ENCODE measurements at places on chromosomes 6 and 20.

DNA sequence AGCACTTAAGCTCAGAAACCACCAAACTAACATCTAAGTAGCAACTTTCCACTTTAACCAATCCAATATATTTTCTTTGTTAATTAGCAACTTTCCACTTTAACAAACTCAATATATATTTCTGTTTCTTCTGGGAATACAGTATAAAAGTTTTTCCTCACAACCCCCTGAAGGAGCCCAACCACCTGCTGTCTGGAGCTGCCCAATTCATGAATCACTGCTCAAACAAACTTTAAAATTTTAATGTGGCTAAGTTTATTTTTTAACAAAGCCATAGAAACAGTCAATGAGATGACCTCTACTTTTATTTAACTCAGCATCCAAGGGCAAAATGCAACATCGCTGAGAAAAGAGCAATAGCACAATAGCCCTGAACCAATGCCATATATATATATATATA is 500.1 kb downstream of the EPM2A start:
- DNase-seq: no peak

DNA sequence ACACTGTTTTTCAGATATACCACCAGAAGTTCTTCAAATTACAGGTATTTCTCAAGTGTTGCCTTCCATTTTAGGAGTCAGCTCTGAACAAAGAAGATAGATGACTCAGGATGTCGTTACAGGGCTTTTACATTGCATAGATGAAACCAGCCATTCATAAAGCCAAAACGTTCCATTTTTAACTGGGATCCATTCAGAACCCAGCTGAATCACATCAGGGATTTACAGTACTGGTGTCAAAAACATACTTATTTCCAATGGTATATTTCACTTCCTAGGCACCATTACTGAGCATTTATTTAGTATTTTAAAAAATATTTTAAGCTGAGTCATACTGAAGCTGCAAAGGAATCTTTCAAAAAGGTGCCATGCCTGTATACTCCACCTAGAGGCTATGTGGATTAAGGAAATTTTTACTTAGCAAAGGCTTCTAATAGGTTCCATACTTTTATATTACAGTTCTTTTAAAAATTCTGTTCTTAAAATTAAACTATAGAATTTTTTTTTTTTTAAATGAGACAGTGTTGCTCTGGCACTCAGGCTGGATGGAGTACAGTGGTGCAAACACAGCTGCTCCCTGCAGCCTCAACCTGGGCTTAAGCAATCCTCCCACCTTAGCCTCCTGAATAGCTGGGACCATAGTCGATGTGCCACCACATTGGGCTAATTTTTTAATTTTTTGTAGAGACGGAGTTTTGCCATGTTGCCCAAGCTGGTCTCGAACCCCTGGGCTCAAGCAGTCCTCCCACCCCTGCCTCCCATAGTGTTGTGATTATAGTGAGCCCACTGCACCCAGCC is 2.6 kb downstream of the ASF1A start:
- no peak for DNase-seq

DNA sequence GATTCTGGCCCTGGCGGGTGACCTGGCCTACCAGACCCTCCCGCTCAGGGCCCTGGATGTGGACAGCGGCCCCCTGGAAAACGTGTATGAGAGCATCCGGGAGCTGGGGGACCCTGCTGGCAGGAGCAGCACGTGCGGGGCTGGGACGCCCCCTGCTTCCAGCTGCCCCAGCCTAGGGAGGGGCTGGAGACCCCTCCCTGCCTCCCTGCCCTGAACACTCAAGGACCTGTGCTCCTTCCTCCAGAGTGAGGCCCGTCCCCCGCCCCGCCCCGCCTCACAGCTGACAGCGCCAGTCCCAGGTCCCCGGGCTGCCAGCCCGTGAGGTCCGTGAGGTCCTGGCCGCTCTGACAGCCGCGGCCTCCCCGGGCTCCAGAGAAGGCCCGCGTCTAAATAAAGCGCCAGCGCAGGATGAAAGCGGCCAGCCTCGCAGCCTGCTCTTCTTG is 868 bp upstream of the SLC2A4RG start:
- peak; percentile 61 for DNase-seq

GRCh38 chr6:88877893-88878292 is 85.5 kb downstream of the RNGTT start:
- no peak for DNase-seq

DNA sequence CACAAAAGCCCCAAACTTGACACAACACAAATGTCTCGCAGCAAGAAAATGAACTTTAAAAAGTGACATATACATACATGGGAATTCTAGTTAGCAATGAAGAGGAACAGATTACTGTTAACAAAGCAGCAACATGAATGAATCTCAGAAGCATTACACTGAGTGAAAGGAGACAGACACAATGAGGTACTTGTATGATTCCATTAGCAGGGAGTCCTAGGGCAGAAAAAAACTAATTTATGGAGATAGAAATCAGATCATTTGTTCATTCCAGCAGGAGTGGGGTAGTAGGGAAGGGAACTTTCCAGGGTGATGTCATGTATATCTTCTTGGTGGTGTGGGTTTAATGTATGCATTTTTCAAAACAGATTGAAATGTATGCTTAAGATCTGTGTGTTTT is 524.4 kb downstream of the KIF16B start:
- DNase-seq: no peak

- DNase-seq: peak; percentile 47
Measured at GRCh38 chr6:149445095-149445466, 39.7 kb downstream of the ZC3H12D start.

DNA sequence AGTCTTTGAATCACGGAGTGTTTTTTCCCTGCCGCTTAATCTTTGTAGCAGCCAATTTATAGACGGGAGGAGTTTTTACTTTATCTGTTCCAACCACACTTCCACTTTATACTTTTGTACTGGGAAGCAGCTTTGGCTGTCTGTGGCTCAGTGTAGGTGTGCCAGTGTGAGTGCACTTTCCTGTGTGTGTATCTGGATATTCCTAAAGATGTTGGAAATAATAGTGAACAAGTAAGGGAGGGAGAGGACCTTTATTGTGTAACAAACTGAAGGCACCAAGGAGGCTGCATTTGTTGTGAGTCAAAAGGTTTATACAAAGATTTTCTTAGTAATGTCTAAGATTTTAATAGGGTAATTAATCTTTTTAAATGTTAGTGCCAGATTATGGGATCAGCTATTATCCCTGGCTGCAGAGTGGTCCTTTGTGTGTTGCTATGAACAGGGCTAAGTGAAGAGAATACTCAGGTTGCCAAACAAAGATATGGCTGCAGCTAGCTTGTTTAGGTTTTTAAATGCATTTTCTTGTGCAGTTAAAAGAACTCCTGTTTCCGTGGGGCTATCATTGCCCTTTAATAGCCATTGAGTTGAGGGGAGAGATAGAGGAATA is 226.3 kb downstream of the RNF144B start:
- DNase-seq: no peak

DNA sequence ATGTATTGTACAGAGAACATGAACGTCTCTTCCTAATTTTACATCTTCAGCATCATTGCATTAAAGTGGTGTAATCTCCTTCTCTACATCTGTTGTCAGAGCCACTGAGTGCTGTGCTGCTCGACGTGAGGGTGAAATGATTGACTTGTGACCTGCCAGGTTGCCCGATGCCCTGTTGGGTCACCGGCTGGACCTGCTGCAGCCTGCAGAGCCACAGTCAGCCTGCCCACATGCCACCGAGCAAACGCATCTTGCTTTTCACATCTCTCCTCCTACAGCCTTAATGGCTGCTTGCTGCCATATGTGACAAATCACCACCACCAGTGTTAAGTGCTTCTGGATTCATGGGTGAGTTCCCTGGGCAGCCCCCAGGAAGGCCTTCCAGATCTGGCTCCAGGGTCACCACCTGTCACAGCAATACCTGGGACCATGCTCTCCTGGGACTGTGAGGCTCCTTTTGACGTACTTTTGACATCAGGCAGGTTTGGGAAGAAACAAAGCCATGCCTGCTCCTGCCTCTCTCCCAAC is 80.3 kb downstream of the ASXL1 start:
- peak; percentile 3 for DNase-seq

GRCh38 chr20:23282546-23282945 is 68.0 kb upstream of the NXT1 start:
- DNase-seq: no peak

DNA sequence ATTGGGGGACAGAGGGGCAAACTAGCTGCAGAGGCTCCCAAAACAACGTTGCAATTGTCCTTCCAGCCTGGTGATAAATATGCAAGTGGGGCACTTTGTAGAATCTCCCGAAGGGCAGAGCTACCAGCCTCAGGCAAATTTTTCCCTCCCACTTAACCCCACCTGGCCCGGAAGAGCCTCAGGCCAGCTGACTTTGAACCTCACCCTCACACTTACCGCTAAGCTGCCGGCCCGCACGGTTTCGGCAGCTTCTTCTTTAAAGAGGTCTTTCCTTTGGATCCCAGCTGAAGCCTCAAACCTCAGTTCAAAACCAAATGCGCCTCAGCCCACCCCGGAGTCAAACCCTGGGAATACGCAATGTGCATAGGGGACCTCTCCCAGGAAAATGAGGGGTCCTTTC is 2.5 kb downstream of the OVOL2 start:
- DNase-seq: no peak

DNA sequence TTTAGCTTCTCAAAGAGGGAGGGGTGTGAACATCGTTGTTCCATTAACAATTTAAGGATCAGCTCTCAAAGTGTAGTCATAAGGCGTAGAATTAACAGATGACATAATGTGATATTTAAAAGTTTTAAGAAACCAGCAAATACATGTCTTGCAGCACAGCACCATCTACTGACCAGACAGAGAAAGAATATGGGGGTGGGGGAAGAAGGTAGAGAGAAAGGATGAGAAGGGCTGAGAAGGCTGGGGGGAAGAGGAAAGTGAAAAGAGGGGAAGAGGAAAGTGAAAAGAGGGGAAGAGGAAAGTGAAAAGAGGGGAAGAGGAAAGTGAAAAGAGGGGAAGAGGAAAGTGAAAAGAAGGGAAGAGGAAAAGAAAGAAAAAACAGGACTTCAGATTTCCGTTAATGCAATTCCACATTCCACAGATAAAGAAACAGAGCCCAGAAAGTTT is 80.9 kb downstream of the HAO1 start:
- DNase-seq: peak; percentile 27

- DNase-seq: no peak
Measured at GRCh38 chr20:48855046-48855445, 27.2 kb upstream of the PREX1 start.

DNA sequence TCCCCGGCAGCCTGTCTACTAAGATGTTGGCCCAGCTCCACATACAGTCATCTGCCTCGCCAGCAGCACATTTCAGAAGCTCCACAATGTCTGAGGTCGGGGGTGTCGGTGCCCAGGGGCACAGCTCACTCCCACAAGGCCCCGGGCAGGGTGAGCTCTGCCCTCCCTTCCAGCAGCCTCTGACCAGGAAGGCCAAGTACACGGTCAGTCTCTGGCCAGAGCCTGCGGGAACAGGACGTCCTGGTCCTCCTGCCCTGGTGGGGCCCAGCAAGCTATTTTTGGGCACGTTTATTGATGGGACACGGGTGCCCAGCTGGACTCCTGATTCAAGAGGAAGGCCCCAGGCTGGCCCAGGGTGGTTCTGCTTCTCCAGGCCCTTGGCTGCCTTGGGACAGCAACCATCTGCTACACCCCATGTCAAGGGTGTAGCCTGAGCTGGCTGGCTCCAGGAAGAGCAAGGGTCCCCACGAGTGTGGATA is 114.9 kb upstream of the PTPN1 start:
- no peak for DNase-seq

GRCh38 chr6:134754013-134754690 is 195.7 kb downstream of the ALDH8A1 start:
- DNase-seq: no peak

- no peak for DNase-seq
Measured at GRCh38 chr6:41228096-41228495, at the start of gene TREML4. Gene TREML4 (plus strand): TSS chr6:41228349. CDS start chr6:41228428, 79 bp downstream.

DNA sequence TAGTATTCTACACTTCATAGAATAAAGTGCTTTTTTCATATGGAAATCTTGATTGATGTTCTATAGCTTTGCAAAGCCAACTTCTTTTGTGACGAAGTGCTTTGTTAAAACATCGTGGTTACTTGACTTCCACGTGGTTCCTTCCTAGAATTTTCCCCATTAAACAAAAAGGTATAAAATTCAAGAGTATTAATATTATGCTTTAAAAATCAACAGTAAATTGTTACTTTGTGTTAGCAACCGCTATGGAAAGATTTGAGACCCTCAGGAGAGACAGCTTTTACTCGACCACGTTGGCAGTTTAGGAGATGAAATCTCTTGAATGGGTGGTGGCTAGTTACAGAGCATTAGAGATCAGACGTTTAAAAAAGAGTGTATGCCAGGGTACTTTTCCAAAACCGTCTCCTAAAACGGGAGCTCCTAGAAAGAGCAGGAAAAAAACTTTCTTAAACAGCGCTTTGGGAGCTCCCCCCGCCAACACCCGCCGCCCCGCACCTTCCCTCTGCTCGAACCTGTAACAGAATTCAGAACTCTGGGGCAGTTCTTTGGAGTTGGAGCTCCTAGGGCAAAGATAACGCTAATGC is 920 bp downstream of the GJA1 start:
- no peak for DNase-seq

DNA sequence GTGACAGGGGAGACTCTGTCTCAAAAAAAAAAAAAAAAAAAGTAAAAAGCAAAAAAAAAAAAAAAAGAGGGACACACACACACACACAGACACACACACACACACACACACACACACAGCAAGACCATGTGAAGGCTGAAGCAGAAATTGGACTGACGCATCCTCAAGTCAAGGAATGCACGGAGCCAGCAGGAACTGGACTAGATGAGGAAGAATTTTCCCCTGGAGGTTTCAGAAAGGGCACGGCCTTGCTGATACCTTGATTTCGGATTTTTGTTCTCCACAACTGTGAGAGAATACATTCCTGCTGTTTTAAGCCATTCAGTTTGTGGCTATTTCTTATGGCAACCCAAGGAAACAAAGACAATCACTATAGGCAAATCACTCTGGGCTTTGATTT is 176.9 kb upstream of the SALL4 start:
- no peak for DNase-seq

DNA sequence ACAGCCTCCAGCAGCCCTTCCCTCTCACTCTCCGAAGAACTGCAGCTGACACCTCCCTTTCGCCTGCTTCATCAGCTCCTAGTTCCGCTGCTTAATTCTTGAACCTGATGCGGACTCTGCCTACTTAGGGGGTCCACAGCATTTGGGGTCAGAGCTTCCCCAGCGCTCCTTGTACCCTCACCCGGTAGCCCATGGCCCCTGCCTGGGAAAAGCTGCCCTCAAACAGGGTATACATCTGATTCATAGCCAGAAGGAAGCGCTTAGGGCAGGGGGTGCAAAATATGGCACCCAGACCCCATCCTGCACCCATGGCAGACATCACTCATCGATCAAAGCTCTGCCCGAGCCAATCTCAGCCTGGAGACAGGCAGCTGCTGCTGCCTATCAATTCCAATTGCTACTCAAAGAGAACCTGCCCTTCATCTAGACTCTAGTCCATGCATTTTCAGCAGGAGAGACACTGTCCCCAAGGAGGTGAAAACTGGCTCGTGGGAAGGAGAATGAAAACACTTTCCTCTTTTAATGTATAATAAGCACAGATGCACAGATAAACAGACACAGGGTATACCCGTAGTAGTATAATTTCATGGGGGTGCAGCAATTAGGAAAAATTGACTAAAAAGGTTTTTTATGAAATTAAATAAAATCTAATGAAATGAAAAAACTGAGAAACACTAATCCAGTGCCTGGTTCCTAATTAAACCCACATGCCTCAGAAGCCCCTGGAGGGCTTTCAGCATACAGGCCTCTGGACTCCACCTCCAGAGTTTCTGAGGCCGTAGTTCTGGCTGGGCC is 194.8 kb downstream of the PREX1 start:
- no peak for DNase-seq

Data from activated CD4-positive, alpha-beta T cell treated with anti-CD3 and anti-CD28 coated beads for 36 hours (primary cell).